ENCODE measurements at places on chromosomes 5 and 9. TPM values are rescaled to one million over a fixed set of nuclear protein-coding genes. Genes with fewer than 3 reads are reported as not detected.

The MLANA gene
- not detected for total RNA-seq

The ITK gene
- total RNA-seq = 5.0 TPM

The CATSPER3 gene
- total RNA-seq = 0.23 TPM

The CCL27 gene
- total RNA-seq = not detected

The SLC6A18 gene
- total RNA-seq = not detected

The C9orf152 gene
- 0.95 TPM for total RNA-seq
